HFFc6 (cell line): ENCODE measurements at places on chromosomes 11 and 22. TPM values are rescaled to one million over a fixed set of nuclear protein-coding genes. Genes with fewer than 3 reads are reported as not detected.

The ATG16L2 gene
- total RNA-seq: 6.6 and 7.3 TPM in 2 replicates

The KRTAP5-1 gene
- total RNA-seq: not detected in 3 replicates

The IL18BP gene
- 1.5 to 1.9 TPM (median 1.8 TPM) in 3 replicates for total RNA-seq

The KRTAP5-2 gene
- total RNA-seq: not detected in 2 replicates

DNA sequence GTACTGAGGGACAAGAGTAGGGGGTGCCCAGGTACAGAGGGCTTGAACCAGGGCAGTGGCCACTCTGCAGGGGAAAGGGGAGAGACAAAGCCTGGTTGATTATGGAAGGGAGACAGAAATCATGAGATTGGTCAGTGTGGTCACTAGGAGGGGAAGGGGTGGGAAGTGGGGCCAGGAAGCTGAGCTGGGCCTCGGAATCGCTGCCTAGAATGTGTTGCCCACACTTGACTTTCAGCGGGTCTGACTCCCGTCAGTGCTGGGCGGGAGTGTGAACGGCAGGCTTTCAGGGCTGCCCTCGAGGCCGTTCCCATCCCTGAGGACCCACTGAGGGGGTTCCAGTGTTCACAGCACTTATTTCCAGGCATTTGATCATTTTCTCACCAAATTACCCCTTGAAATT is 5.9 kb downstream of the DAGLA start:
- no peak for DNase-seq

DNA sequence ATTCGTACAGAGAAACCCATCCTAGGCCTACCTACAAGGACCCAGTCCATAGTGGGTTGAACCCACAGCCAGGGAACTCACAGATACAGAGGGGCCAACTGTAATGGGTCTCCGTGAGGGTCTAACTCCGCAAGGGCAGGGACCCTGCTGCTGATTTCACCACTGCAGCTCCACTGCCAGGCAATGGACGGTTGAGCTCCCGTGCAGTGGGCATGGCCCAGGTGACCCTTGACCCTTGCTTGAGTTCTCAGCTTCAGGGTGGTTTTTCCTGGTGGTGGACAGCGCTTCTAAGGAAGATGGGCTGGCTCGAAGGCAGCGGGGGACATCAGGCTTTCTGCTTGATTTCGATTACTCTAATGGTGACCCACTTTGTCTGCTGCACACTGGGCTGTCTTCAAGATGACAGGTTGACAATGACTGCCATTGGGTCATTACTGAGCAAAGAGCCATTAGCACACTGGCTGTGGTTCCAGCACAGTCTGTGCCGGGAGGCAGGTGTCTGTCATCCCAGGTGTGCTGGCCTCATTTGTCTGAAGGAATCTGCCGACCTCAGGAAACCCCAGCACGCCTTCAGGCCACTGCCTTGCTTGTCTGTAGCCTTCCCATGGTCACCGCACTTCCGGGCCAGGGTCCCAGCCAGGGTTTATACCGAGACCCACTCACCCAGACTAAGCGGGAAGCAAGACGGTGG is 3.7 kb upstream of the GAL start:
- DNase-seq: no peak
